C1 segment of cervical spinal cord (tissue), 14 donors: ENCODE measurements at places on chromosomes 7 and 10.

DNA sequence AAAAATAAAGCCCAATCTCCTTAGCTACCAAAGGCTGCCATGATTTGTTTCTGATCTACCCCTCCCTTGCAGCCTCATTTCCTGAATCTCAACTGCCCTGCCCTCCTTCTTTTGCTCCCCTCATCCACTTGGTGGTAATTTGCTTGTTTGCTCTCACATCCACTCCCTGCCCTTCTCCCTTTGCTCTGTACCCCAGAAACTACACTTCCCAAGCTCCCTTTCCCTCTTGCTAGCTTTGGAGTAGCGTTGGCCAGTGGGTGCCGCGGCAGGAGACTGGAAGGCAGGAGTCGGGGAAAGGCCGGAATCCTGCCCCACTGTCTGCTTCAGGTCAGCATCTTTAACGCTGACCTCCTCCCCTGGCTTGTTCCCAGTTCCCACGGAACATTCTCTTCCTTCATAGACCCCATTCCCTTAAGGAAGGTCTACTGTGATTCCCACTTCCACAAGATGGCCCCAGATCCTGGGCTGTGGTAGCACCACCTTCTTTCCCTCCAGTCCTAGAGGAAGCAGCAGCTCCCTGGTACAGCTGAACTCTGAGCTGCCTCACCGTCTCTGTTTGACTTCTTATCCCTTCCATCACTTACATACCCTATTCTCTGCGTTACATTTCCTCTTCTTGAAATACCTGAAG is 79.1 kb downstream of the PIK3CG start:
- no peak for DNase-seq

DNA sequence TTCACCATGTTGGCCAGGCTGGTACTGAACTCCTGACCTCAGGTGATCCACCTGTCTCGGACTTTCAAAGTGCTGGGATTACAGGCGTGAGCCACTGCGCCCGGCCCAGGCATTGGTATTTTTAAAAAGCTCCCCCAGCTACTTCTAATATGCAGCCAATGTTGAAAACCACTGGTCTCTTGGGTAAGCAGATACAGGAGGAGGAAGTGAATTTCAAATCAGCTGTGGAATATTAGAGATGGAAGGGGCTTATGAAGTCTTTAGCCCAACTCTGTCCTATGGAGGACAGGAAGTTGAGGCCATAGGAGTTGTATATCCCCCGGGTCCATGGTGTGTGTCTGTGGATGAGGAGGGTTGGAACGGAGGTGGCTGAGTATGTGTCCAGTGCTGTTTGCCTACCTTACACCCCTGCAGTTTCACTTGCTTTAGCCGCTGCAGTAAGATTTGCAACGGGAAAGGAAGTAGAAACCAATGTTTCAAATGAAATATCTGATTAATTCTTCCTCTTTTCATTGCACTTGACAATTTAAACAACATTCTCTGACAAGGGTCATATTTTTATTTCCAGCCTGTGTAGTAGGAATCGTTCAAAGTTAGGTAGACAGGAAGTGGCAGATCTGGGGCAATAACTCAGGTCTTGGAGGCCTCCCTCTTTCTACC is 3.4 kb downstream of the PDE6C start:
- no peak for DNase-seq

DNA sequence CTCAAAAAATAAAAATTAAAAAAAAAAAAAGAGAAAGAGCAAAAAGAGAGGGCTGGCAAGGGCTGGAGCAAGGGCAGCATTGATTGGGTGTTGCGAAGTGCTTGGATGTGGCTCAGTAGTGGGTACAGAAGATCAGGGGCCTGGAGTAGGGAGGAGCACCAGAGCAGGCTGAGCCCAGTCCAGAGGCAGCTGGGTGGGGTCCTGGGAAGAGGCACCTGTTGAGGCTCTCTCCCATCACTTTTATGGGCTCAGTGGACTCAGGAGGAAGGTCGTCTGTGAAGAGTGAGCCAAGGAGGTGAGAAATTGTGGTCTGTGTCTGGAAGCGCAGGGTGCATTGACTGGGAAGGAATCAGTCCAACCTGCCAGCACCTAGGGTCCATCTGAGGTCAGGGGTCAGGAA is 11.8 kb upstream of the ZMIZ2 start:
- DNase-seq, result no peak

DNA sequence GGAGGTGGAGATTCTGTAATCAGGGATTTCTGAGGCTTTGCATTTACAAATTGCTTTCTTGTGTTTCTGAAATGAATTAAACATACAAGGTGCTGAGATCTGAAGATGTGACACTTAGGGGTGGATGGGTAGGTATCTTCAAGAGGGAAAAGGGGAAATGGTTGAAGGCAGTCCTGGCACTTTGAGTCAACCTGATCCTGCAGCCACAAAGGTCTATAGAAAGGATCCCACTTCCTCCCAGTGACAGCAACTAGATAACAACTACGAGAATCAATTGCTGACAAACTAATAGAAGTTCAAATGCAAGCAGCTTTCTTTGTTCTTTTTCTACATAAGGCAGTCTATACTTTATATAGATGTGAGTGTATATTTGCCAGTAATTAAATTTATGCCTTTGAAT is 553.3 kb downstream of the MDFIC start:
- no peak for DNase-seq

GRCh38 chr10:45461034-45461433 is 87.0 kb downstream of the ALOX5 start:
- DNase-seq, result no peak
